ENCODE measurements at places on chromosomes 1 and 21.

GRCh38 chr1:11634365-11635192 lies 19.6 kb downstream of the FBXO2 start:
- DNase-seq, result no peak

- no peak for DNase-seq
Measured at GRCh38 chr1:89584781-89585180, 48.1 kb upstream of the LRRC8C start.

- DNase-seq, result no peak
Measured at GRCh38 chr1:171754971-171755370, 13.1 kb upstream of the VAMP4 start.

GRCh38 chr1:22912311-22912710 lies 60.4 kb downstream of the LACTBL1 start:
- no peak for DNase-seq

GRCh38 chr1:23475641-23476040 lies 8.3 kb downstream of the ASAP3 start:
- DNase-seq, result no peak

DNA sequence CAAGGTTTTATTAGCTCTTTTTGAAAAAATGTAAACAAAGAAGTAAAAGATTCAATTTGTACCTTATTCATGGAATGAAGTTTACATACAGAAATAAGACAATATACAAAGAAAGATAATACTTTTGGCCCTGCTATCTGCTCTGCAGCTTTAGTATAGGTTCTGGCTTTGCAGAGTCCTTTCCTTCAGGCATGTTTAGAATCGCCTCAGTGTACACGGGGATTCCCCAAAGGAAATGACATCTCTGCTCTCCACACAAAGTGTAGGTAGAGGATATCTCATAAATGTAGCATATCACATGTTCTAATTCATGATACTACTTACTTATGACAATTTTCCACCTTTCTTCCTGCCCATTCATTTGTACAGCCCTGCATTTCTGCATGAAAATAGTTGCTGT lies 222.6 kb upstream of the DPYD start:
- DNase-seq, result peak; percentile 14

- peak; percentile 57 for DNase-seq
Measured at GRCh38 chr1:31216016-31216415, 23.7 kb downstream of the NKAIN1 start.

- peak; percentile 74 for DNase-seq
Measured at GRCh38 chr1:110559157-110559556, 40.2 kb upstream of the KCNA10 start.

Data from Daoy (cell line).